B cell (primary cell): ENCODE measurements at places on chromosomes 5 and 9. TPM values are rescaled to one million over a fixed set of nuclear protein-coding genes. Genes with fewer than 3 reads are reported as not detected.

AGXT2 gene
- not detected in 2 replicates for total RNA-seq

- peak; percentile 44 for DNase-seq
- H3K27me3 ChIP-seq, result no peaks in the 10 kb centered on the region
- H3K27ac ChIP-seq, result no peak overlapping the region
- H3K36me3 ChIP-seq, result no peaks in the 10 kb centered on the region
- no peak overlapping the region for H3K4me3 ChIP-seq
- peaks cover 16% of the 10 kb centered on the region for H3K4me1 ChIP-seq
These were observed 140.1 kb upstream of the FBXL17 start for GRCh38 chr5:108521841-108522506.

GRCh38 chr5:6448622-6449464 is at the start of gene UBE2QL1:
TSS of gene UBE2QL1 (plus strand) at chr5:6448859. CDS start at chr5:6448894, 35 bp downstream.
- DNase-seq, result peak; percentile 62
- H3K4me3 ChIP-seq, result peak within 1 kb of the TSS; percentile 52
- H3K36me3 ChIP-seq, result no peaks in the 10 kb centered on the region
- peaks cover 14% of the 10 kb centered on the region for H3K4me1 ChIP-seq

DNA sequence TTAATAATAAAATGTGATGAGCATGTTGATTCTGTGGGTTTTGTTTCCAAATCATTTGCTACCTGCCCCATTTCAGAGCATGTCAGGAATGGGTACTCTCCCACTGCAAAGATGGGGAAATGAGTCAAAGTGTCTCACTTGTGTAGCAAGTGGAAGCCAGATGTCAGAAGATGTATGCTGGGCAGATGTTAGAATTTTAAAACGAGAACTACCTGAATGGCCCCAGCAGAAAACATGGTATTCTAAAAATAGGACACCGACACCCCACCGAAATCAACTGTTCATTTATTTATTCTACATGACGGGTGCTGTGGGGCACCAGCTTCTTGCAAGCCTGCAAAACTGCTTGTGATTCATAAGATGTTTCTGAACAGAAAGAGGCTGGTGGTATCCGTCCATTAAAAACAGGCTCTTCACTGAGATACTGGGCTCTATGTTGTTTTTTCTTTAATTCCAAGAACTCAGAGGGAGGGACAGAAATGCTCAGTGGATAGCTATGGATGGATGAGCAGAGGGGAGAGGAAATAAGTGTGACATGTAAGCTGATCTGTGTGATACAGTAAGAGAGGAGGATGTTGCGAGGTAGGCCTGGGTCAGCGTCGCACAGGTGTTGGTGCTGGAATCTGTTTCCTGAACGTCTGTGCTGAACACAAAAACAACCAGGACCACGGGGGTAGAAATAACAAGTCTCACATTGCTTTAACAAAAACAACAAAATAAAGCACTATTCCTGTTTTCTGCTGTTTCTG is 157.2 kb downstream of the EFNA5 start:
- no peak overlapping the region for H3K4me3 ChIP-seq
- H3K4me1 ChIP-seq, result no peaks in the 10 kb centered on the region
- no peaks in the 10 kb centered on the region for H3K36me3 ChIP-seq

- peaks cover 2% of the 10 kb centered on the region for H3K36me3 ChIP-seq
- no peak overlapping the region for H3K27ac ChIP-seq
- no peaks in the 10 kb centered on the region for H3K27me3 ChIP-seq
- DNase-seq, result no peak
These were observed 116.3 kb downstream of the MED27 start for GRCh38 chr9:131963072-131964030.

DNA sequence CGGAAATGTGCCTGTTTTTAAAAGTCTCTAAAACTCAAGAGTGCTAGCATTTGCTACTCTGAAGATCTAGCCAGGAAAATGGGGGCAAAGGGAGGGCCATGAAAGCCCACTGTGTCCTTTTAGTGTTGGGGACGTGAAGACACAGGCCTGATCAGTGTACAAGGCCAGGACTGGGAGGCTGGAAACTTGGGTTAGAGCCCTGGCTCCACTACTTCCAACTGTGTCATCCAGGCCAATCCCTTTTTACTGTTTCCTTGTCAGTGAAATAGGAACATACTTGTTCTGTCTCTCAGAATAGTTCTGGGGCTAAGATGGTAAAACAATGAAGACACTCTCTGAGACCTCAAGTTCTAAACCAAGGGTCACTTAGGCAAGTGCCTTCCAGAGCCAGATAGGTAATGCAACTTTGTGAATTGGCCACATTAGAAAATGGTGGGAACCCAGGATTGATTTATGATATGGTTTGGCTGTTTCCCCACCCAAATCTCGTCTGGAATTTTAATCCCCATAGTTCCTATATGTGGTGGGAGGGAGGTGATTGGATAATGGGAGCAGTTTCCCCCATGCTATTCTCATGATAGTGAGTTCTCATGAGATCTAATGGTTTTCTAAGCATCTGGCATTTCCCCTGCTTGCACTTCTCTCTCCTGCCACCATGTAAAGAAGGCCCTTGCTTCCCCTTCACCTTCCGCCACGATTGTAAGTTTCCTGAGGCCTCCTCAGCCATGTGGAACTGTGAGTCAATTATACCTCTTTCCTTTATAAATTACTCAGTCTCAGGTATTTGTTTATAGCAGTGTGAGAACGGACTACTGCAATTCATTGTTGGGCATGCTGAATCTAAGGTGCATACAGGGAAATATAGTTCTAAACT is 30.4 kb upstream of the B4GALT1 start:
- no peaks in the 10 kb centered on the region for H3K36me3 ChIP-seq
- peaks cover 11% of the 10 kb centered on the region for H3K4me1 ChIP-seq
- H3K27me3 ChIP-seq, result no peaks in the 10 kb centered on the region
- H3K27ac ChIP-seq, result no peak overlapping the region
- DNase-seq, result no peak

LHX6 gene
- total RNA-seq, result not detected in 2 replicates

GRCh38 chr5:134059758-134060495 is 54.6 kb upstream of the TCF7 start:
- no peak overlapping the region for H3K4me3 ChIP-seq
- no peaks in the 10 kb centered on the region for H3K4me1 ChIP-seq
- H3K36me3 ChIP-seq, result no peaks in the 10 kb centered on the region

DNA sequence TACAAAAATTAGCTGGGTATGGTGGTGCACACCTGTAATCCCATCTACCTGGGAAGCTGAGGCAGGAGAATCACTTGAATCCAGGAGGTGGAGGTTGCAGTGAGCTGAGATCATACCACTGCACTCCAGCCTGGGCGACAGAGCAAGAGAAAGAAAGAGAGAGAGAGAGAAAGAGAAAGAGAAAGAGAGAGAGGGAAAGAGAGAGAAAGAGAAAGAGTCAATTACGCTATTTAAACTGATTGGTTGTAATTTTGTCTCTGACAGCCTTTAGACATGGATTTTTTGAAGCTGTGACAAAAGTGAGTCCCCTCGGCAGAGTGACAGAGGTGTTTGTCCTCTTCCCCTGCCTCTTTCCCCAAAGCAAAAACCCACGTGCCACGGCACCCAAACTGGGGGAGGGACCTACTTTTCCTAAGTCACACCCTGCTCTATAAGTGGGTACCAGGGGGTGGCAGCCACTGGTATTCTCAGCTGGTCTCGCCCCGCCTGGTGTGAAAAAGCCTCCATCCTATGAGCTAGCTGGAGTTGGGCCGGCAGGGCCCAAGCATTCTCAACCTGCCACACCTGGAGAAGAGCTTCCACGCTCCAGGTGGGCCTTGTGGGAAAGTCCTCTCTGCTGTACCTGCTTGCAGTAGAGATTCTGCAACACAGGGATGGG is 3.4 kb upstream of the CFAP157 start:
- DNase-seq, result no peak
- peaks cover 12% of the 10 kb centered on the region for H3K4me1 ChIP-seq

DNA sequence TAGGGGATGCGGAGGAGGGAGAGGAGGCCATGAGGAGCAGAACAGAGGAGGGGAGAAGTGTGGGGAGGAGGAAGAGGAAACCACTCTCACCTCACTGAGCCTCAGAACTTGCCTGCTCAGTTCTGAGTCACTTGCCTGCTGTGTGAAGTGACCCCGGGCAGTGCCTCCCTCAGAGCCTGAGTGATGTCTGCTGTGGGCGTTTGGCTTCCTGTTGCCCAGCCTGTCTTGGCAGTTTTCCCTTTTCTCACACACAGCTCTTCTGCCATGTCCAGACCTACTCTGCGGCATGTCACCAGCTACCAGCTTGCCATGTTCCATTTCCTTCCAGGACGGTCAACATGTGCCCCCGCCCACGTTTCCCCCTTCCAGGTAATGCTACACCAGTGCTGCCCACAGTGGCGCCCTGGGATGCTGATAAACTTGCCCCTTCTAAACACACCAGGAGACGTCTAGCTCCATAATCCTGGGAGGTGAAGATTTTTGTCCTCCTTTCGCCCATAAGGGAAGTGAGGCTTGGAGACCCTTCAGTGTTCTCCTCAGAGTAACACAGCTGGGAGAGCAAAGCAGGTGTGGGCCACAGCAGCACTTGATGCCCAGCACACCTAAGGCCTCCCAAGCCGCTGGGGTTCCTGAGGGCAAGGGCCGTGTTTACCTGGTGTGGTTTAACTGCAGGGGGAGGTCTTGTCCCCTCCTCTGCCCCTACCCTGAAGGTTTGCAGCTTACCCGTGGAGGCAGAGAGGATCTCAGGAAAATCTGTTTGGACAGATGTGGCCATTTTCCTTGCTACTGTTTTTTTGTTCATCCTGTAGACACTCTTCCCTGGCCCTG is 63.8 kb upstream of the RNF130 start:
- no peaks in the 10 kb centered on the region for H3K36me3 ChIP-seq
- DNase-seq, result no peak
- no peak overlapping the region for H3K4me3 ChIP-seq

BTNL3 gene
- not detected in 2 replicates for total RNA-seq

DNA sequence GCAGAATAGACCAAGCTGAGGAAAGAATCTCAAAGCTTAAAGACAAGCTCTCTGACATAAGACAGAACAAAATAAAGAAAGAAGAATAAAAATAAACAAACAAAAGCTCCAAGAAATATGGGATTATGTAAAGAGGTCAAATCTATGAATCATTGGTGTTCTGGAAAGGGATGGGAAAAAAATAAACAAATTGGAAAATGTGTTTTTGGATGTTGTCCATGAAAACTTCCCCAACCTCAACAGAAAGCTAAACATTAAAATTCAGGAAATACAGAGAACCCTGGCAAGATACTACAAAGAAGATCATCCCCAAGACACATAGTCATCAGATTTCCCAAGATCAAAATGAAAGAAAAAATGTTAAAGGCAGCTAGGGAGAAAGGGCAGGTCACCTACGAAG is 662.0 kb upstream of the CDH18 start:
- no peak for DNase-seq
- no peaks in the 10 kb centered on the region for H3K36me3 ChIP-seq
- no peak overlapping the region for H3K4me3 ChIP-seq

OR1Q1 gene
- not detected in 2 replicates for total RNA-seq

LVRN gene
- not detected in 2 replicates for total RNA-seq

- H3K27me3 ChIP-seq, result no peaks in the 10 kb centered on the region
- no peak overlapping the region for H3K27ac ChIP-seq
- H3K36me3 ChIP-seq, result no peaks in the 10 kb centered on the region
- no peak overlapping the region for H3K4me3 ChIP-seq
- peaks cover 6% of the 10 kb centered on the region for H3K4me1 ChIP-seq
- DNase-seq, result no peak
These were observed 42.3 kb upstream of the ZSWIM6 start for GRCh38 chr5:61289669-61290306.

DNA sequence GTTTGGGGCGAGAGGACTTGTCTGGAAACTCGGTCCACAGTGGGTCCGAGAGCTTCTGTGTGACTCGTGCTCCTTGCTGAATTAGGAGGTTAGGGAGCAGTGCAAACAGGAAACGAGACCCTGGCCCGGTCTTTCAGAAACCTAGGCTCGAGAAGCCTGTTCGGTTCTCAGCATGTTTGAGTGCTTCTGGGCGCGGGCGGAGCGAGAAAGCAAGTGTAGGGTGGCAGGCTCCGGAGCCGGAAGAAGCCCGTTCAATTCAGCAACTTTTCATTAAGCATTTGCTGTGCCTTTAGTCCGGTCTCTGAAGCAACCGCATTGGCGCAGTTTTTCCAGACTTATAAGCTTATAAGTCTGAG is 547 bp downstream of the CLTA start:
- peak overlapping the region; percentile 92 for H3K4me3 ChIP-seq
- no peak for DNase-seq
- peaks cover 11% of the 10 kb centered on the region for H3K36me3 ChIP-seq

- H3K4me3 ChIP-seq, result no peak overlapping the region
- no peaks in the 10 kb centered on the region for H3K4me1 ChIP-seq
- no peak overlapping the region for H3K27ac ChIP-seq
- no peaks in the 10 kb centered on the region for H3K36me3 ChIP-seq
These were observed 55.1 kb downstream of the CSNK1A1 start for GRCh38 chr5:149496166-149496565.

LRRC19 gene
- not detected in 2 replicates for total RNA-seq

DNA sequence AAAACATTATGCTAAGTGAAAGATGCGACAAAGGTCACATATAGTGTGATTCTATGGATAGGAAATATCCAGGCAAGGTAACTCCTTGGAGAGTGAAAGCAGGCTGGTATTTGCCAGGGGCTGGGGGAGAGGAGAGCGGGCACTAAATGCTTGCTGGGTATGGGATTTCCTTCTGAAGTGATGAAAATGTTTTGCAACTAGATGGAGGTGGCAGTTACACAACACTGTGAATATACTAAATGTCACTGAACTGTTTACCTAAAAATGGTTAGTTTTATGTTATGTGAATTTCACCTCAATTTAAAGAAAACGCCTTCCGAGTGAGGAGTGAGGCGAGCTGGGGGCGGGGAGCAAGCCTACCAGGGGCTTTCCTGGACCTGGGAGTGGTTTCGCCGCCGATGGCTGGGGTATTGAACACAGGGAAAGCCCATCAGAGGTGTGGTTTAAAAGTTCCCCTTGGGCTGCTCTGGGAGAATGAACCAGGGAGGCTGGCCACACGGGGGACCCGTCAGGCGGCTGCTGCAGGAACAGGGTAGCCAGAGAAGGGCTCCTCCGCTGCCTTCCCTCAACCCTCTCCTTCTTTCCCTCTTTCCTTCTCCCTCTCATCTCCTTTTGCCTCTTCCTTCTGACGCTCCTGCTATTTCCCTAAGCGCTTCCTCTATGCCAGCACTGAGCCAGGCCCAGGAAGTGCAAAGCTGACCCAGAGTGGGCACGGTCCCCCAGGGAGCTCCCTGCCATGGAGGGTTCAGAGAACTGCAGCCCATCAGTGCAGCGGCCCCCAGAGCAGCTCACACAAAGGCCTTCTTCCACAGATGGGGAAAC is 4.9 kb downstream of the AKNA start:
- DNase-seq, result peak; percentile 87
- H3K4me3 ChIP-seq, result peak overlapping the region; percentile 27
- H3K36me3 ChIP-seq, result peaks cover 7% of the 10 kb centered on the region
- H3K4me1 ChIP-seq, result peaks cover 63% of the 10 kb centered on the region
- no peaks in the 10 kb centered on the region for H3K27me3 ChIP-seq

DNA sequence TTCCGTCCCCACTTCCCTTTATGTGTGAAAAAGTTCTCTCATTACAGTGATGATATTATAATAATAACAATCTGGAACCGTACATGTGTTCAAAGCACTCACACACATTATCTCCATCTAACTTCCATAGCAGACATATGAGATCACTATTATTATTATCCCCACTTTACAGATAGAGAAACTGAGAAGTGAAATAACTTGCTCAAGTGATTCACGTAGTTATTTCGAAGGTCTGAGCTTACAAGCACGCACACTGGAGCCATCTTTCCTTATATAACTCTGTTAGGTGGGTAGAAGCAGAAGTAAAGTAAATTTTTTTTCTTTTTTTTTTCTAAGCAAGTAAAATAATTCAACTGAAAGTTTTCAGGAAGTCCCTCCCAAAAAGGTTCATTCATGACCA is 62.9 kb upstream of the PTGER4 start:
- no peak overlapping the region for H3K27ac ChIP-seq
- peak; percentile 55 for DNase-seq
- peaks cover 10% of the 10 kb centered on the region for H3K4me1 ChIP-seq

- H3K27ac ChIP-seq, result no peak overlapping the region
- no peak overlapping the region for H3K4me3 ChIP-seq
- no peaks in the 10 kb centered on the region for H3K4me1 ChIP-seq
- no peaks in the 10 kb centered on the region for H3K36me3 ChIP-seq
These were observed 214.0 kb downstream of the MCTP1 start for GRCh38 chr5:95070866-95071265.
